ENCODE measurements at places on chromosomes 7 and 10.
A peak's percentile ranks its signal among the peaks of the same experiment; 100 is the strongest.

DNA sequence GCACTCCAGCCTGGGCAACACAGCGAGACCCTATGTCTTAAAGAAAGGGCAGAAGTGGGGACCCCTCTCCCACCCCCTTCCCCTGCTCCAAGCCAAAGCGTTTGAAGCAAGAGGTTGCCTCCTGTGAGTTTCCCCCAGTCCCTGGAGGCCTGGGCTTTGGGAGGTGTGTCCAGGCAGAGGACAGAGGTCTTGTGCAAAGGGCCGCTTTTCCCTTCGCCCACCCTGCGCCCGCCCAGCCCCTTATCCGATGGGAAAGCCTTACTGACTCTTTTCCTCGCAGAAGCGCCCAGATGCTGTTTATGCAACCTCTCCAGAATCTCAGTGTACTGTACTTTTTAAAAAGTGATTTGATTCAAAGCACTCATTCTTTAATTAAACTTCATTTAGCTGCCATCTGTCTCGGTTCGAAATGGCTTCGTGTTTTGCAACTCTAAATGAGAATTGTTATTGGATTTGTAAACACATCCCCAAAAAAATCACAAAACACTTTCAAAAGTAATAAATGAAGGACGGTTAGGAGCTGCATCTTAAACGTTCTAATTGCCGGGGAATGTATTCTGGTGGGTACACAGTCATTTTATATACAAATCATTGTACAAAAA is 50.5 kb upstream of the GTF2I start:
- no peak for DNase-seq

- DNase-seq: no peak
Measured at GRCh38 chr10:103111031-103111917, 81.8 kb downstream of the NT5C2 start.

GRCh38 chr10:43827853-43828252 is 179.2 kb upstream of the ZNF32 start:
- no peak for DNase-seq

- no peak for DNase-seq
Measured at GRCh38 chr10:69069090-69070042, 18.5 kb upstream of the SRGN start.

GRCh38 chr7:150450491-150451001 is at the start of gene GIMAP8:
GIMAP8 (plus strand) TSS chr7:150450630; CDS start chr7:150466699, 16,069 bp downstream.
- DNase-seq: no peak

GRCh38 chr10:51074238-51075028 is at the start of gene PRKG1:
PRKG1 (plus strand) TSS chr10:51074487.
- peak; percentile 5 for DNase-seq

- no peak for DNase-seq
Measured at GRCh38 chr10:46035923-46036849, 5.8 kb upstream of the NCOA4 start.

- no peak for DNase-seq
Measured at GRCh38 chr10:128751284-128751683, 625.1 kb upstream of the MKI67 start.

GRCh38 chr7:14834456-14834855 is 68.1 kb downstream of the DGKB start:
- no peak for DNase-seq

DNA sequence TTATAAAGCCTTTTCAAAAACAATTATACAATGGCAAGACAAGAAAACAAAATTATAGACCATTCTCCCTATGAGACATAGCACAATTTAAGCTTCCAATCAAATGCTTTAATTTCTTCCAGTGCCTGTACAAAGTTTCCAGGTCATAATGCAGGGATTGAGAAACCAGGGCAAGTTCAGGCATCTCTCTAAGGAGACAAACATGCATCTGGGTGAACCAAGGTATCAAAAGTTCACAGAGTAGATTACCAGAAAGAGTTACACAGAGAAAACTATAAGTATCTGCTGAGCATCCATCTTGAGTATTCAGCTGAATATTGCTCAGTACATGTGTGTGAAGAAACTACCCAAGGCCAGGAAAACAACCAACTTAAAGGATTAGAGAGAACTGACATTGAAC is 89.1 kb downstream of the COL28A1 start:
- no peak for DNase-seq

- DNase-seq: peak; percentile 10
Measured at GRCh38 chr10:106705681-106706100, 458.8 kb downstream of the SORCS1 start.

GRCh38 chr7:17706734-17707133 is 233.6 kb downstream of the SNX13 start:
- peak; percentile 33 for DNase-seq

DNA sequence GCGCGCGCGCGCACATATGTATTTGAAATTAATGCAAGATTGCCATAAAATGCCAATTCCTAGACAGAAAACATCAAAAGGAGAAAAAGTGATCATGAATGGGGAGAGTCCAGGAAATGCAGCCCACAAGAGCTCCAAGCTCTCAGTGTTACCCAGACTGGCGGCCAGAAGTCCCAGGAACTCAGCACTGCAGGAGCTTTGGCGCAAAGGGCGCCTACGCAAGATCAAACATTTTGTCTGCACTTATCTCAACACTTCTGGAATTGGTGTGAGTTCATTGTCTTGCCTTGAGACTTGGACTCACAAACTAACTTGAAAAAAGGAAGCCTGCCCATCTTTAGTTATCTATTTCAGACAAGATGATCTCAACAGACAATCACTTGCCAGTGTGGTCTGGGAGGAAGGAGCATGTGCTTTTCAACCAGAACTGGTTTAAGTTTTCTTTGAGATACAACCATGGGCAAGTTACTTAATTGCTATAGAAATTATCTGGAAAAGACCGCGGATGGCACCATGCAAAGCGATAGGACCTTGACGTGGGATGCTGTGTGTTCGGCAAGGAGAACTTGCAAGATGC is 77.2 kb downstream of the KIAA1549 start:
- no peak for DNase-seq

GRCh38 chr7:100968031-100968430 is 1.3 kb upstream of the MUC12 start:
- DNase-seq: no peak

- no peak for DNase-seq
Measured at GRCh38 chr10:28072573-28072972, 73.7 kb upstream of the ODAD2 start.

DNA sequence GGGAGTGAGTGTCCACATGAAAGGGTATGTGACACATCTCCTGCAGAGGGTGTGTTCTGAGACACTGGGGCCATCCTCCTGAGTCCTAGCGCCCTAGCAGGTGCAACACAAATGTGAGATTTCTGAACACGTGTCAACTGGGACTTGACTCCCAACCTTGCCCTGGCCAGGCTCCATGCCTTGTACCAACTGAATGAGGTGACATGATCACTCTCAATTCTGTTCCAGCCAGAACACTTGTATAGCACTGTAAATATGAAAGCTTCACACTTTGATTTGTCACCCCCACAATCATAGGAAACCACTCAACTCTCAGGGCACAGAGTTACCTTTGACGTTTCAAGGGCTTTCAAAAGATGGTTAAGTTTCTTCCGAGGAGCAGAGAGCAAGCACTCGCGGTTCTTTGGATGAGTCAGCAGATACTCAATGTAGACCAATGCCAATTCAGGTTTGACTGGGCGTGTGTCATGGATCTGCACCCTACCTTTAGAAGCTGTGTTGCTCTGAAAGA is 48.6 kb downstream of the NCAPG2 start:
- no peak for DNase-seq

- no peak for DNase-seq
Measured at GRCh38 chr10:110833234-110833940, 38.3 kb upstream of the PDCD4 start.

DNA sequence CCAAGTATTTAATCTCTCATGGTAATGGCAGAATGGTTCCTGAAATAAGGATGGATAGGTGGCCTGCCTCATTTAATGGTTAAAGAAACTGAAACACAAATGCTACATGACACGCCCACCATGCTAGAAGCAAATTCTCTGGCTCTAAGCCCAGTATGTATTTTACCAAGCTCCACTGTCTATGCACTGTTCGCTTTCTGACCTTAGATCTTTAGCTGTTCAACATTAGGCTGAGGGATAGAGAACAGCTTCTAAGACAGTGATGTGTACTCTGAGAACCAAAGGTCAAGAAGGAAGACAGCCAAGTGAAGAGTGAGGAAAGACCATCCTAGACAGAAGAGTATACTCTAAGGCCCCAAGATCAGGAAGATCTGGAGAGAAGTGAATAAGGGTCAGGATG is 26.6 kb downstream of the FAM3C start:
- no peak for DNase-seq

DNA sequence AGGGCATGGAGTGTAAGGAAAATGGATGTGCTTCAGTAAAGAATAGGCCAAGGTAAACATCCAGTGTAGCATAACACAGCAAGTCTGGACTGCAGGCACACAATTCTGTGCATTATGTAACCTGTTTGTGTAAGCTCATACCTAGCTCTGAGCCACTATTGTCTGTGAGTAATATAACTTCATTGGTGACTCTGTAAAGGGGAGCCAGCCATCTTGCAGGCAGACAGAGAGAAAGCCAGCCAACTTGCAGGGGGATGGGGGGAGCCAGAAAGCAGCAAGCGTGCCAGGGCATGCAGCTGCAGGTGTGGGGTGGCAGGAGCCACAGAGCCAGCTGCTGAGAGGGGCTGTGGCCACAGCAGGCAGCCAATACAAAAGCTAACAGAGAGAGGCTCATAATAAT is 449.2 kb downstream of the IPMK start:
- DNase-seq: no peak

DNA sequence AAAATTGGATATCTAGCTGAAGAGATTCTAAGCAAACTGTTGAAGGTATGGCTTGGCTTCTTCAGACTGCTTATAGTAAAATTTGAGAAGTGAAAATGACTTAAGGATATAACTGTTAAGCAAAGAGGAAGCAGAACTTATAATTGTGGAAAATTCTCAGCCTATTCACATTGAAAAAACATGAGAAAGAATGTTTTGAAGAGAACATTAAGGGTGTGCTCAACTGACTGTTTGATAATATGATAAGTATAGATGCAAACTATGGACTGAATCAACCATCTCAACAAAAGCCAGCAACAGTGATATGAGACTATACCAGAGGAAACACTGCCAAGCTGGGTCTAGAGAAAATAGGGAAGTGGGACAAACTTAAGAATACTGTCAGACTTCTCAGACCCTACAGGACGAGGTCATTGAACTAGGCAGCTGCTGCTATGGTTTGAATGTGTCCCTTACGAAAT is 133.1 kb upstream of the PPP1R3A start:
- DNase-seq: peak; percentile 29

DNA sequence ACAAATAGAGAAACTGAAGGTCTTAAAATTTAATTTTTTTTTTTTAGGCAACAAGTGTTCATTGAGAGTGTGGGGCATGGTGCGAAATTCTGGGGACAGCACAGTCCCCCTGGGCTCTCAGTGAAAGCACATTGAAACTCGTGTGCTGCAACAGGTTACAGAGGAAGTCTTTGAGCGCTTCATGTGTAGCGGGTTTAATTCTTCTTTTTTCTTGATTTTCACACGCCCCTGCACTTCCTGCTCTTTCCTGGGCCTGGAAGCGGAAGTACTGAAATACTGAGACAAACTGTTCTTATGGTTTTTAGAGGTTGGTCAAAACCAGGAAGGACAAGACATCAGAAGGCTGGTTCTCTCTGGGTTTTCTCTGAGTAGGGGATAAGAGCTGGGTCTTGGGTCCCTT is 203.5 kb downstream of the PTEN start:
- peak; percentile 54 for DNase-seq

DNA sequence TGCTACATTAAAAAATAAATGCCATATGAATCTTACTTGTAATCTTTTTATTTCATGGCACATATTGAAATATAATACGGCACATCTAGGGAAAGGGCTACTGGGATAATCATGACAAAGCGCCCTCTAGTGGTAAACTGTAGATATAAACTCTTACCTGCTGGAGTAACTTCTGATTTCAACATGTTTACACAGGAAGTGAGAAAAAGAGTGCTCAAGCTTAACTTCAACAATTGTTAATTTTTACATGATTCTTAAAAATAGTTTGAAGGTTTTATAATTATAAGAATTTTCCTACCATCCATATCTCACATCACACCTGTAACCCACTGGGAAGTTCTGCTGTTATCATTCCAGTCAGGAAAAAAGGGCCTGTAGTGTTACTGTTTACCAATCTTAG is 2.0 kb upstream of the HEPACAM2 start:
- peak; percentile 59 for DNase-seq

GRCh38 chr7:80748363-80749042 is 110.1 kb downstream of the CD36 start:
- DNase-seq: no peak

- DNase-seq: no peak
Measured at GRCh38 chr7:124056234-124056633, 23.4 kb upstream of the TMEM229A start.

- DNase-seq: no peak
Measured at GRCh38 chr10:36759141-36759805, 366.1 kb upstream of the ANKRD30A start.

GRCh38 chr7:12827219-12827821 is 139.9 kb downstream of the ARL4A start:
- no peak for DNase-seq
